ENCODE measurements at places on chromosomes 6 and 20. TPM values are rescaled to one million over a fixed set of nuclear protein-coding genes. Genes with fewer than 3 reads are reported as not detected.

The PHACTR1 gene
- 16.4 TPM for polyA plus RNA-seq

The VGLL2 gene
- not detected for polyA plus RNA-seq

DNA sequence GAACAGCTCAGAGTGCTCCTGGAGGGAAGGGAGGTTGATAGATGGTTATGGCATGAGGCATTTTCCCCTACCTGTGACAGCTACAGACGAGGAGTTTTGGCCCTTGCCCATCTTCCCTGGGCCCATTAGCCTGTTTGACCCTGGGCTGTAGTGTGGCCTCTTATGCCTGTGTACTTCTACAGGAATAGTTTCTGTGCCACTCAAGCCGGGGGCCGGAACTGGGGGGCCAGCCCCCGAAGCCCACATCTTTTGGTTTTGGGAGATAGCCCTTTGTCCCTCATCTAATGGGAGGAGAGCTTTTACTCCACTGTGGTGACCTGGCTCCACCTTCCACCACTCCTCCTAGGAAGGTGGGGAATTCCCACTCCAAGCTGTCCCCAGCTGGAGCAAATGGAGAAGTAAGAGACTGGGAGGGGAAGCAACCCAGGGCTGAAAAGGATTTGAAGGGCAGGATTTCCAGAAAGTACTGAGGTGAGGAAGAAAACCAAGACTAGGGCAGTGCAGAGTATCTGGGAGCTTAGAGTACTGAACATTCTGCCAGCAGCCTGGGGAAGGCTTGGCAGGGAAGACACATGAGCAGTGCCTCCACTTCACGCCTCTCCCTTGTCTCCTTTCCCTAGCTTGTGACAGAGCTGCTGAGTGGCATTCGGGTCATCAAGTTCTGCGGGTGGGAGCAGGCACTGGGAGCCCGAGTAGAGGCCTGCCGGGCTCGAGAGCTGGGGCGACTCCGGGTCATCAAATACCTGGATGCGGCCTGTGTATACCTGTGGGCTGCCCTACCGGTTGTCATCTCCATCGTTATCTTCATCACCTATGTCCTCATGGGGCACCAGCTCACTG lies 6.9 kb downstream of the ABCC10 start:
- no peak for DNase-seq

GRCh38 chr6:132364306-132365074 lies 36.8 kb downstream of the MOXD1 start:
- no peak for DNase-seq

- no peak for DNase-seq
Observed at GRCh38 chr20:54160065-54161007, 13.4 kb downstream of the CYP24A1 start.

GRCh38 chr20:34049897-34050695 lies 56.4 kb downstream of the RALY start:
- no peak for DNase-seq

- DNase-seq: no peak
Observed at GRCh38 chr6:6781873-6782227, 193.3 kb downstream of the LY86 start.

DNA sequence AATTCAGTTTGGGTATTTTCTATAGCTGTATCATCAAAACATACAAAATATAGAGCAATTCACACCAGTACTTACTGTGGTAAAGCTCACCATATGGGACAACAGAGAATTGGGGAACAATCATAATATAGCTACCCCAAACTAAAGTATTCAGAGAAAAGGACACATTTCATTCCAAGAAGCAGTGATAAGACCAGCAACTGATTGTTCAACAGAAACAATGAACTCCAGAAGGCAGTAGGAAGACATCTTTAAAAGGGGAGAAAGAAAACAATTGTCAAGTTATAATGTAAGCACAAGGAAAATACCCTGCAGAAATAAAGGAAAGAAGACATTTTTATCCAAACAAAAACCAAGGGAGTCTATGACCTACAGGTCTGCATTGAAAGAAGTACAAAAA lies 210.9 kb downstream of the ZFAND3 start:
- DNase-seq: no peak

DNA sequence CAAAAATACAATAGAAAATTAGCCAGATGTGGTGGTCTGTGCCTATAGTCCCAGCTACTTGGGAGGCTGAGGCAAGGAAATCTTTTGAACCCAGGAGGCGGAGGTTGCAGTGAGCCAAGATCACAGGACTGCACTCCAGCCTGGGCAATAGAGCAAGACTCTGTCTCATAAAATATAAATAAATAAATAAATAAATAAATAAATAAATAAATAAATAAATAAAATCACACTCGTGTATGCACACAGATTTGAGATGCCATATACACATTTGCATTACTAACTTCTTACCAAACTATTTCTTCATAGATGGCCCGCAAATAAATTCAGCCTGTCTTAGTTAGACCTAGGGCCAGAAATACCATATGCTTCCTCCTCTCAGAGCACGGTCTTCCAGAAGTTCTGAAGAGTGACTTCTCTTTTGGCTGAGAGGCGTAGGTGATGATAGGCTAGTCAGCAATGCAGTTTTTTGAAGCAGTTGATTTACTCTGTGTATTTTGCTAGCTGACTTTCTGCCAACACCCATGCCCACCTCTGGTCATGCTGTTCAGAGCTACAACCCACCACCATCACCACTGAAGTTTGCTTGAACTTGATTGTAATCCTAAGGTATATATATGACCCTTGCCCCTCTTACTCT lies 150.1 kb downstream of the SASH1 start:
- DNase-seq: no peak
